HFF-Myc (cell line): ENCODE measurements at places on chromosomes 4 and X.
A peak's percentile ranks its signal among the peaks of the same experiment; 100 is the strongest.

DNA sequence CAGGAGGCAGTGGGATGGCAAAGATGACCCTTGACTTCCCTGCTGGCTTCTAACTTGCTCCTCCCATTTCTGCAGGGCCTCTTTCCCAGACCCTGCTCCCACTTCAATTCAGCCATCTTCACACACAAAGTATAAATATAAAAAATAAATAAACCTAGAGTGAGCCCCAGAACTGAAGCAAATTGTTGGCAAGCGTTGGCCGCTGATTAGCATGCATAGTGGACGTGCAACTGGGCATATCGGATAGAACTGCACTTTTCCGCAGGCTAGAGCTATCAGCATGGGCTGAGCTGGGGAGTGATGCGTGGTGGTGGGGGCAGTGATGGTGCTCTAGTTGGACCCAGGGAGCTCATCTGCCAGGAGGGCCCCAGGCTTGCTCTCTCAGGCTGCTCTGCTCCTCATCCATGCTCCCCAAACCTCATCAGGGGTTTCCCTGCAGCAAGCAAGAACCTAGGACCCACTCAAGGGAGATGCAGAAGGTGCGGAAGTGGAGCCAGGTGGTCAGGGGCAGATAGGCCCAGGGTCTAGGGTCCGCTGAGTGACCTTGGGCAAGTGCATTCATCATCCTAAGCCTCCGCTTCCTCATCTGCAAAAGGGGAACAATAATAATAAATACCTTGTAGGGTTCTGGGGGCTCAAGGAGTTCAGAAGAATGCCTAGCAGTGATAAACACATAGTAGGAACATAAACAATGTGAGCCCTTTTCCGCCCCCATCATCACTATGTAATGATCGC, 146.8 kb upstream of the PJA1 start:
- DNase-seq = no peak

GRCh38 chr4:98232202-98232601, 29.0 kb upstream of the RAP1GDS1 start:
- DNase-seq = peak; percentile 1

DNA sequence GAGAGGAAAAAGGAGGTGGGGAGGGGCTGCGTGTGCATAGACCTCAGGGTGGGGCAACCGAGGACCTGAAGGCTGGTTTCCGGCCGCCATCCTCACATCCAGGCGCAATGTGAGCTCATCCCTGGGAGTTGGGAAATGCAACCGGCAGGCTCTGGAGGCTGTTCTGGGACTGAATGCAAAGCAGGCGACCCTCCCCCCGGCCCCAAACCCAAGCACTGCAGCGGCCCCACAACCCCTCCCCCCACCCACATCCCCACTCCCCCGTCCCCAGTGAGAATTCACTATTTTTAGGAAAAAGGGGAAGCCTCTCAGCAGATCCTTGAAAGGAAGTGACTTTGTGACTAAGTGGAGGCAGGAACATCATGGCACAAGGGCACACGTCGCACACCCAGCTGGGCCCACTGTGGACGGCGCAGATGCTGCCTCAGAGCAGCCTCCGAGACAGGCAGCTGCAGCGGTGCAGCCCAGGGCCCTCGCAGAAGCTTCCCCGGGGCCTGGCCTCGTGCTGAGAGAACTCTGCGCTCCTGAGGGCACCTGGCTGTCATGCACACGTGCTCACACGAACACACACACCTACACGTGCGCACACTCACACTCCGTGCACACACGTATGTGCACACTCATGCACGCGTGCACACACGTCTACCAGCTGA, 1.3 kb upstream of the PDE6B start:
- DNase-seq = no peak

DNA sequence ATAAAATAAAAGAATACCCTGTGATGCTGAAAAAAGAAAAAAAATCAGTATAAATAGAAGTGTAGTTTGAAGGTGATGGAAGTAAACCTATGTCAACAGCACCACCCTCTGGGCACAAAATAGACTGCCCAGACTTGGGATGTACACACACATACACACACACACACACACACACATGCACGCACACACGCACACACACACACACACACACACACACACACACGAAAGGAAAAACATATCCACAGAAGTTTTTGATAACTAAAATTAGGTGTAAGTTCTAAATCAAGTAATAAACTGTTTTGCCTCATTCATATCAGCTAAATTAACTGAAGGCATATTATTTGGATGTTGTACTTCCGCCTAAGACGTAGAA, 40.5 kb downstream of the ANXA5 start:
- DNase-seq = peak; percentile 46

DNA sequence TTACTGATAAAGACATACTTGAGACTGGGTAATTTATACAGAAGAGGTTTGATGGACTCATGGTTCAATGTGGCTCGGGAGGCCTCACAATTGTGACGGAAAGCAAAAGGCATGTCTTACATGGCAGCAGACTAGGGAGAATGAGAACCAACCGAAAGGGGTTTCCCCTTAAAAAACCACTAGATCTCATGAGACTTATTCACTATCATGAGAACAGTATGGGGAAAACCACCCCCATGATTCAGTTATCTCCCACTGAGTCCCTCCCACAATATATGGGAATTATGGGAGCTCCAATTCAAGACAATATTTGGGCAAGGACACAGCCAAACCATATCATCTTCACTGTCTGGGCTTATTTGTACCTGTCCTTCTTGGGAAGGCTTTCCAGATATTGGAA, 22.8 kb upstream of the MUC7 start:
- DNase-seq = no peak

- DNase-seq = peak; percentile 0
These were observed 28.6 kb upstream of the UTP14A start for GRCh38 chrX:129877401-129877800.

DNA sequence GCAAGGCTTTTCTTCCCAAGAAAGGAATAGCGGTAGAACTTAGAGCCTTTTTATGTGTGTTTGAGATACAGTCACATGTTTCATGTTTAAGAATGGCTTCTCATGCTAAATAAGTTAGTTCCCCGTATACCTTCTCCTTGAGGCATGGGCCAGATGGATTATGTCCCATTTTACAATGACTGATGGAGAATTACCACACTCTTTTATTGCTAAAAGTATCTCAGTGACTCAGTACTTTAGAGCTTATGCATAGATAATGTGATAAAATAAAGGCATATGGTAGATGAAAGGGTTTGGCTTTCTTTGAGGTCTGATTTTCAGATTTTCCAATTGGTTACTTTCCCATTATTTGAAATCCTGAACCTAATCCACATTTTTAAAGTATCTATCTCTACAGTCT, 121.8 kb upstream of the BMPR1B start:
- no peak for DNase-seq

DNA sequence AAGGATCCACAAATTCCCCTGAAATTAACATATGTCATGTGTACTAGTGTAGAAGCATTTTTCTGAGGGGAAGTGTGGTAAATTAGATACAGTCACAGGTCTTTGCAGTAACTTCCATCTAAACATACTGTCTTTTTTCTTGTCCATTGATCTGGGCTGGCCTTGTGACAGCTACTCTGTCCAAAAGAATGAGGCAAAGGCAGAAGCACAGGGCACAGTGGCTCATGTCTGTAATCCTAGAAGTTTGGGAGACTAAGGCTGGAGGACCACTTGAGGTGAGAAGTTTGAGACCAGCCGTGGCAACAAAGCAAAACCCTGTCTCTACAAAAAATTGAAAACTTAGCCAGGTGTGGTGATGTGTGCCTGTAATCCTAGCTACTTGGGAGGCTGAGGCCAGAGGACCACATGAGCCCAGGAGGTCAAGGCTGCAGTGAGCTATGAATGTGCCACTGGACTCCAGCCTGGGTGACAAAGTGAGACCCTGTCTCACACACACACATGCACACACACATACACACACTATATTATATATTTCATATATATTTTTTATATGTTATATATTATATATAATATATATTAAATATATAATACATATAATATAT, 47.6 kb downstream of the HAND2 start:
- no peak for DNase-seq

DNA sequence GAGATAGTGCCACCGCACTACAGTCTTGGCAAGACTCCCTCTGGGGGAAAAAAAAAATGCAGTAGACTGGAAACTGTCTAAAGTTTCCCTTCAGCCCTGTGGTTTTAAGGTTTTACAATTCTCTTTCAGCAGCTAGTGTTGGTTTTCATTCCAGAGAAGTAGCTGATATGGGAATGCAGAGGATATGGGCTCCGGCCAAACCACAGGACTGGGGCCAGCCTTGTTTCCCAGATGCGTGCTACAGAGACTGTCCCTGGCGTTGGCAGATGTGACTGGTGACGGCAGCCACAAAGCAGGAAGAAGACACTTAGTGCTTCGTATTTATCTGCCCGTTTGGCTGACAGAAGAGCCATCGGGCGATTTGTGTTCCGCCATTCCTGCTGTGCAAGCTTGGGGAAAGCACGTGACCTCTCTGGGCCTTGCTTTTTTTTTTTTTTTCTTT, 43.2 kb downstream of the ZBTB49 start:
- peak; percentile 55 for DNase-seq

GRCh38 chr4:74316397-74316796, 8.1 kb downstream of the EPGN start:
- DNase-seq = no peak

DNA sequence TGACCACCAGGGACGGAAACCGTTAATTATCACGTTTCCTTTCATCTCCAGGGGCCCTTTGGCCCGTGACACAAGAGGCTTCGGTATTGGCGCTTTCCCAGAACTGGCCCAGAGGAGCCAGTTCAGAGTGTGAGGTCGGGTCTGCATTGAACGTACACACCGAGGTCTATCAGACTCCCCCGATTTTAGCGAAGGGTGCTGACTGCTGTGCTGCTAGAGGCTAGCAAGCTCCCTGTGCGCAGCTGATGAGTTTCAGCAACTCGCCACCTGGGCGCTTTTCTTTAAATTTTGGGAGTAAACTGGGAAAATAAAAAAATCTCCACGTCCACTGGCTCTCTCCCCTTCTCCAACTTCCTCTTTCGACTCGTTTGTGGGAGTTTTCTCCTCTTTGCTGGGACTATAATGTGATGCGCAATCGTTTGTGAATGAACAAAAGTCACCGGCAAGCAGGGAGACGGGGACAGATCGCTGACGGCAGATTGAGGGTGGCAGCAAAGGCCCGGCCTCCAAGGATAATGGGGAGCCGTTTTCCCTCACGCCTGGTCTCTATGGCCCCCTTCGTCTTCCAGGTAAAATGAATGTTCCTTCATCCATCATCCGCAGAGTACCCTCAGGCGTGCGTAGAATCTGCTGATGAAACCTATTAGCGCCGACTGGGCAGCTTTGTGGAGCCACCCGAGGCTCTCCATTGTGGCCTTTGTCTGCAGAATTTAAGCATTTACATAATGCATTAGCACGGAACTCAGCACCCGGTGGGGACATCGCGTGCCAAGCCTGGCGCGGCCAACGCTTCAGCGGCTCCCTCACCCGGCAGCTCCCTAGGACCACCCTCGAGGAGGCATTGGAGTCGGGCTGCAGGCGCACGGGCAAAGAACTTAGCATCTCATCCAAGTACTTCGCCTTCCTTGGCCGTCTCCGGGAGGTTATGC, 1.6 kb upstream of the LRAT start:
- DNase-seq = no peak
